ENCODE measurements at places on chromosomes 3 and 15.

DNA sequence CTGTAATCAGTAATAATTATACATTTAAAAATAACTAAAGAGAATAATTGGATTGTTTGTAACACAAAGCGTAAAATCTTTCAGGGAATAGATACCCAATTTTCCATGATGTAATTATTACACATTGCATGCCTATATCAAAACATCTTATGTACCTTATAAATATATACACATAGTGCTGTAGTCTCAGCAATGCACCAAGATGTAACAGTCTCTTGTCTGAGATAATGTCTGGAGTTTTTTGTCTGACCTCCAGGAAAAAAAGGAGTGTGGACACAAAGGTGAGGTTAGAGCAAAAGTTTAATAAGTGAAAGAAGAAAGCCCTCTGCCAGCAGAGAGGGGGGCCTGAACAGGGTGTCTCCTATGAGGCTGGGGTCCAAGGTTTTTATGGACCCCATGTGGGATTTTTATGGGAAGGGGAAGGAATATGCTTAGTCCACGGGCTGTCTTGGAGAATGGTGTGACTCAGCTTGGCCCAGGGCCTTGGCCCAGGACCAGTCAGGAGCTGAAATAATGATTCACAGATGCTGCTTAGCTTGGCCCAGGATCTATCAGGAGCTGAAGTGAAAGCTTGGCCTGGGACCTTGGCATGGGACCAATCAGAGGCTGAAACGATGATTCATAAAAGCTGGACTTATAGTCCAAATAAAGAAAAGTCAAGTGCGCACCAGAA, 545.0 kb downstream of the ZPLD1 start:
- no peak for DNase-seq

DNA sequence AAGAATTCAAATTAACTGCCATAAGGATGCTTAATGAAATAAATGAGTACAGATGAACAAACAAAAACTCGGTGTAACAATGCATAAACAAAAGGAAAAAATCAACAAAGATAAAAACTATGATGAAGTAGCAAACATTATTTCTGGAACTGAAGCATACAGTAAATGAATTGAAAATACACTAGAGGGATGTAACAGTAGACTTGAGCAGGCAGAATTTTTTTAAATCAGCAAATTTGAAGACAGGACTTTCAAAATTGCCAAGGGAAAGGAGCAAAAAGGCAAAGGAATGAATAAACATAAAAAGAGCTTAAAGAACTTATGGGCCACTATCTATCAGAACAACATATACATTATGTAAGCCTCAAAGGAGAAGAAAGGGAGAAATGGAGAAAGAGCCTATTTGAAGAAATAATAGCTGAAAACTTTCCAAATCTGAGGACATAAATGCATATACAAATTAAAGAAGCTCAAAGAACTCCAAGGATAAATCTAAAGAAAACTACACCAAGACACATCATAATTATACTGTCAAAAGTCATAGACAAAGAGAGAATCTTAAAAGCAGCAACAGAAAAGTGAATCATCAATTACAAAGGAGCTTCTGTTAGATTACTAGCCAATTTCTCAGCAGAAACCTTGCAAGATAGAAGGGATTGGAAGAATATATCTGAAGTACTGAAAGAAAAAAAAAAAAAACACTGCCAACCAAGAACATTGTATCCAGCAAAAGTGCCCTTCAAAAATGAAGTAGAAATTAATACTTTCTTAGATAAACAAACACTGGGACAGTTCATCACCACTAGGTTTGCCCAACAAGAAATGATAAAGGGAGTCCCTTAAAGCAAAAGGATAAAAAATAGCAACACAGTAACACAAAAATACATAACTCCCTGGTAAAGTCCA, 15.5 kb downstream of the TOP2B start:
- DNase-seq = no peak

DNA sequence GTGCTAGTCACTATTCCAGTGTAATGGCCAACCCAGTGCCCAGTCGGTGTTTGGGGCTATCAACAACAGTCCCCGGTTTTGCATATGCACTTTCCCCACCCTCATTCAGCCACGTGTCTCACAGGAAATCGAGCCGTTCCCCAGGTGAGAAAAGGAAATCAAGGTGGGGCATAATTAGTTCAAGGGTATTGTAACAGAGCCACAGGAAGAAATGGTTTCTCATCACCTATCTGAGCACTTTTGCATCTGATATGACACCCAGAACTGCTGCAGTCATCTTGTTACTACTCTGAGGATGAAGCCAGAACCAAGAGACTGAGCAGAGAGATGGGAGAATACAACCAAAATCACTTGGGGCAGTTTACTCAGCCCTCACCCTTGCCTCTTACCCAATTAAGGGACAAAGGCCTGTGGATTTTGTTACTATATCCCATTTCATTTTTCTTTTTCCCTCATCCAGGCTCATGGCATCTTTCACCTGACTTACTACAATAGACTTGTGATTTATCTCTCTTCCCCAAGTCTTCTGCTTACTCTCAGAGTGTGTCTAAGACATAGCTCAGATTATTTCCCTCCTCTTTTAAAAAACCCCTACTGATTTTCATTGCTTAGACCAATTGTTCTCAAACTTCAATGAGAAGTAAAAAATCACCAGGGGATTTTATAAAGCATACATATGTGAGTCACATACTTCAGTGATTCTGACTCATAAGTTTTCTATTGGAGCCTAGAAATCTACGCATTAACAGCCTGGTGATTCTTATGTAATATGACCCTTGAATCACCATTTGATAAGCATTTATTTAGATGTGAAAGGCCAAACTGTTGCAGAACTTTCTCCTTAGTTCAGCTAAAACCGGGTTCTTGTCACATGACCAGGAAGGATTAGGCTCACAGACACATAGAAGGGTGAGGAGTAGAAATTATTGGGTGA, 40.5 kb downstream of the TRAT1 start:
- DNase-seq = no peak

DNA sequence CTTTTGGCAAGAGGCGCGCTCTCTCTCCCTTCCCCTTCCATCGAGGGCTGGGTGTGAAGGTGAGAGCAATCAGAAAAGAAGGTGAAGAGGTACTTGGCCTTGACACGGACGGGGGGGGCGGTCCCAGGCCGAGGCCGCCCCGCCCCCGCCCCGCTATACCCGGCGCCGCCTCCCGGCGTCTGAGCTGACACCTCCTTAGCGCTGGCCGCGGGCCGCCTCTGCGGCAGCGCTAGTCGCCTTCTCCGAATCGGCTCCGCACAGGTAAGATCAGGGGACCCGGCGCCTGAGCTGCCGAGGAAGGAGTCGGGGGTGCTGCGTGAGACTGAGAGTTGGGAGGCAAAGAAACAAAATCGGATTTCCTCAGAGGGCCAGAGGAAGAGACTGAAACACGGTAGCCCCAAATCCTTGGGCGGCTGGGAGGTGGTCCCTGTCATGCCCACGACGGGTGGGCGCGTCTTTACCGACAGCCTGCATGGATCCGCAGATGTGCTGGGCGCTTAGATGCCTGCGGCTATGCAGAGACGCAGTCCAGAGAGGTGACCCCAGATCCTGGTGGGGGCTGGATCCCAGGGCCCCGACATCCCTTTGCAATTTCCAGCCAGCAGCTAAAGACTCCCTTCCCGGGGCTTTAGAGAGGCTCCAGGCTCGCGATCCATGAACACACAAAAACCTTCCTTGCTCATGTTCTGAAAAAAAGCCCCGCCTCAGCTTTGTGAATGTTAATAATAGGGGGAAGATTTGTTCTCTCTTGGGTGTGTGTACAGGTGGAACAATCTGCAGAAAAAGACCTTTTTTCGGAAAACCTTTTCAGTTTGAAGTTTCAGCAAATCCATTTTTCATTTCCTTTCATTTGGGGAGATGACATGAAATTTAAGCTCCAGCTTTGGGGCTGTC, at the start of gene ENTPD3:
Gene ENTPD3, plus strand, starts transcription at position 184 of the 894 bp plus-strand sequence. CDS start 874 bp downstream, outside the sequence.
- no peak for DNase-seq

DNA sequence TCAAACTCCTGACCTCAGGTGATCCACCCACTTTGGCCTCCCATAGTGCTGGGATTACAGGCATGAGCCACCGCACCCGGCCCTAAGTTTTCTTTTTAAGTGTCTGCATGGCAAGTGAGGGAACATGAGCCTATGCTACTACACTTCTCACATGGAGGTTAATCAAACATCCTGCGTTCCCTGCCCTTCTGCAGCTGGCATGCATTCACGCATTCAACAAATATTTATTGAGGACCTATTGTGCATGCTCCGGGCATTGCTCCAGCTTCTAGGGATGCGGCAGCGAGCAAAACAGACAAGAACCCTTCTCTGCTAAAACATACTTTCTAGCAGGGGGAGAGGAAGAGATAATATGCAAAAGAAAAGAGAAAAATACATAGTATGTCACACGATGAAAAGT, 42.6 kb upstream of the ACKR4 start:
- DNase-seq = no peak

DNA sequence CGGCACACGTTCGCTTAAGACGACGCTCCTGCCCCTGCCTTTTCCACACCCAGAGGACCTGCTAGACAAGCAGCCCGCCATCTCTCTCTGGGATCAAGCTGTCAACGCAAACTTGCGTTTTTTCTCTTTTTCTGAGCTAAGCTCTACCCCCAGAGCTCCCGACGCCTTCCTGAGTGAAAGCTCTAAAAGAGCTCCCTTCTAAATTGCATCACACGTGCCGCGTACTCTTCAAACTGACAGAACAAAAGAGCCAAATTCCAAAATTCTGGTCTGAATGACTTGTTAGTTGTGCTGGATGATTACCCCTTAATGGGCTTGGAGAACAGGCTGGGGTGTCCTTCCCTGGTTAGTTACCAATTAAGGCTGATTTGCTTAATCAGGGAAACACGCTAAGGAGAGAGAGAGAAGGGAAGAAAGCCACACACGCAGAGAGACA, 81.2 kb downstream of the MDFIC2 start:
- DNase-seq = no peak

- no peak for DNase-seq
Measured at GRCh38 chr15:62165793-62166375, 799 bp upstream of the C2CD4B start.

DNA sequence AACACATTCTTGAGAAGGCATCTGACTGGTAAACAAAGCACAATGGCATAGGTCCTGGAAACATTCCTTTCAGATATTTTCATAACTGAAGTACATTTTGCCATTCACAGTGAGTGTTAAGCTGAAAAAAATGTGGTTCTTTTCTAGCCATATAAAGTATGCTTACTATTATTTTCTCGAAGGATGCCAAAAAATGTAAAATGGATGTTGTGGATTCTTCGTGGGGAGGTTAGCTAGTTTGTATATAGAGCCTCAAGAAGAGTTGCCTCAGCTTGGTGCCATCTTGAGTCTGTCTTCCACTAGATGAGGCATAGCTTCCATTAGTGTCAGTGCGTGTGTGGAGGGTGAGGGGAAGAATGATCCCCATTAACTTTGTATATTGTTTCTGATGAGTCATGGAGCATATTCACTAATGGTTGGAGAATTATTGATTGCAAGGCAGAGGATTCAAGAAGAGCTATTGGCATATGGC, 4.1 kb downstream of the MBNL1 start:
- no peak for DNase-seq

DNA sequence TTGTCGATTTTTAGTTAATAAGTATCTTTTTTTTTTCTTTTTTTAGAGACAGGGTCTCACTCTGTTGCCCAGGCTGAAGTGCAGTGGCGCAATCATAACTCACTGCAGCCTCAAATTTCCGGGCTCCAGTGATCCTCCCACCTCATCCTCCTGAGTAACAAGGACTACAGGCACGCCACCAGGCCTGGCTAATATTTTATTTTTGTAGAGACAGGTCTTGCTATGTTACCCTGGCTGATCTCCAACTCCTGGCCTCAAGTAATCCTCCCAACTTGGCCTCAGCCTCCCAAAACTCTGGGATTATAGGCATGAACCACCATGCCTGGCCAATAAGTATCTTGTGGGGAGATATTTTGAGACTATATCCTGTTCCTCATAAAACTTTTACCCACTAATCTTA, 29.4 kb upstream of the ARID3B start:
- no peak for DNase-seq

DNA sequence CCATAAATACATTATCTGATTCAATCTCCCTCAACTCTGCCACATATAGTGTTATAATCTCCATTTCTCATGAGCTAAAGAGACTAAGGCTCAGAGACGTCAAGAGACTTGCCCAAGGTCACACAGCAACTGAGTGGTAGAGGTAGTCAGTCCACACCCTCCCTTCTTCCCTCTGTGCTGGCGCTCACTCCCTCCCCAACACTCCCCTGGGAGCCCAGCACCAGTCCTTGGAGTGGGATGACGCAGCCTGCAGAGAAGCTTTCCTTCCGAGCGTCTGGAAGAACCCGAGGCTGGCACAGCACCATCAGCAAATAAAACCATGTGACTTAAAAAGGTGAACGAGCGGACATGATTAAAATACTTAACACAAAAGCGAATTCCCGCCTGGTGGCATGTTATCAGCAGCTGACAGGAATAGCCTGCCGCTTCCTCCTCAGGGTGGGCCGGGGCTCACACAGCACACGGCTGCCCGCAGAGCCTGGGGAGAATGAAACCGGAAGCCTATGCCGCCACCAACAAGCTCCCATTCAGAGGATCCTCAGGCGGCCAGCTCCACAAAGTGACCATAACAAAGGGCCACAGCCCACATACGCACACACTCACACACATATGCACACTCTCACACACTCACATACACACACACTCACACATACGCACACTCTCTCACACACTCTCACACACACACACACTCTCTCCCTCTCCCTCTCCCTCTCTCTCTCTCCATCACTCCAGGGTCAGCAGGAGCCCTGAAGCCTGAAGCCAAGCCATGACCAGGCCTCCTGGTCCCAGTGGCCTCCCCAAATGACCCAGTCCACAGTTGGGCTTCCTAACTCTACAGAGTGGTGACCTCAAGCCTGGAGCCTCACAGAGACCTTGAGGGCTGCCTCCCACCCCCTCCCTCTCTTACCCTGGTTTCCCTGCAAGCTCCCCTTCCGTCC, 120.5 kb downstream of the XXYLT1 start:
- DNase-seq = peak; percentile 13

- DNase-seq = no peak
Measured at GRCh38 chr3:118110211-118110610, 924.4 kb downstream of the IGSF11 start.

DNA sequence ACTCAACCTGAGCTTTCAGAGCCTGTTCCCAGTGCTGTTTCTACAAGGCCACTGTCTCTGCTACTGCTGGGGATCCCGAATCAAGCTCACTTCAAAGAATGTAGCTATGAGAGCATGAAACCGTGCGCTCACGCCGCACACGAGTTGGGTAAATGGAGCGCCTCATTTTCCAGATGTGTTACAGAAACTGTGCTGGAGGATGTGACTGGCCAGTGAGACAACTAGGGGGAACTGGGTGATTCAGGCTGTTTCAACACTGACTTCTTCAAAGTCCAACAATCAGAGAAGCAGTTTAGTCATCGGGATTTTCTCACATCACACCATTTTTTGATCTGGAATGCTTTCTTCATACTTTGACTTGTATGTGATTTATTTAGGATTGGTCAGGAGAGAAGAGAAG, 3.5 kb downstream of the ZNF710 start:
- DNase-seq = no peak
